Vagina (tissue), 2 donors: ENCODE measurements at places on chromosomes 1 and 21.
A peak's percentile ranks its signal among the peaks of the same experiment; 100 is the strongest.

DNA sequence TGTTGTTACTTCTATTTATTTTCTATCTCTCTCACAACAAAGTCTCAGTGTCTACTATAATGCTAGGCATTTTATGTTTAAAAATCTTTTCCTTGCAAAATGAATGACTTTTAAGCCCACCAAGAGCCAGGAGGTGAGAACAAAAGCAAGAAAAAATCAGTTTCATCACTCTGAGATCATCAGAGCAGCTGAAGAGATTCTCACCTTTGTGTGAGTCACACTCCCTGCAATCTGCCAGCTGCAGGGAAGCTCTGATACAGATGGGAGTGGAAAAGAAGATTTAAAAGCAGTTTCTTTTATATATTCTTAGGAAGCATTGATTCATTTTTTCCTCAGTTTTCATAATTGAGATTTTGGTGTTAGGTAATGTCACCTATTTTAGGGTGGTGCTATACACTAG, 107.6 kb downstream of the LHX9 start:
- no peak for DNase-seq

- DNase-seq = no peak
These were observed 31.0 kb downstream of the UMODL1 start for GRCh38 chr21:42102076-42102475.

GRCh38 chr21:37863842-37864241, 52.4 kb downstream of the KCNJ6 start:
- DNase-seq = peak; percentile 70

- no peak for DNase-seq
These were observed 771 bp upstream of the RAD54L start for GRCh38 chr1:46246548-46247435.
